ENCODE measurements at places on chromosomes 2 and 18.
A peak's percentile ranks its signal among the peaks of the same experiment; 100 is the strongest.

DNA sequence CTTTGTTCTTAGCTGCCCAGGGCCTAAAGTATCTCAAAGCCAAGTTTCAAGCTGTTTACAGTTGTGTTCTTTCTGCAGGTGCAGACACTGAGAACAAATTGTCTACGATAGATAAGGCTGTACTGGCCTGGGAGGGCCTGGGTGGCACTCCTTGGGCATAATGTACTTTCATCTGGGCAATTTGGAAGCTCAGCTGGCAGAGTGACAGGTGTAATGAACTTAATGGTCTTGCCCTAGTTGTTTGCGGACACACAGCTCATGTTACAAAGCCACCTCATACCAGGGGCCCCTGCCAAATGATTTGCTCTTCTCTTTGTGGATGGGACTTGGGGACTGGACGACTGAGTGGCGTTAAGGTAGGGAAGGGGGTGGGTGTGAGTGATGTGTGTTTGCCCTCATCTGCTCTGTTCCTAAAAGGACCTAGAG is 4.3 kb downstream of the LDLRAD4 start:
- peak; percentile 80 for DNase-seq

GRCh38 chr2:48952614-48953013 is 197.1 kb upstream of the LHCGR start:
- DNase-seq, result no peak

DNA sequence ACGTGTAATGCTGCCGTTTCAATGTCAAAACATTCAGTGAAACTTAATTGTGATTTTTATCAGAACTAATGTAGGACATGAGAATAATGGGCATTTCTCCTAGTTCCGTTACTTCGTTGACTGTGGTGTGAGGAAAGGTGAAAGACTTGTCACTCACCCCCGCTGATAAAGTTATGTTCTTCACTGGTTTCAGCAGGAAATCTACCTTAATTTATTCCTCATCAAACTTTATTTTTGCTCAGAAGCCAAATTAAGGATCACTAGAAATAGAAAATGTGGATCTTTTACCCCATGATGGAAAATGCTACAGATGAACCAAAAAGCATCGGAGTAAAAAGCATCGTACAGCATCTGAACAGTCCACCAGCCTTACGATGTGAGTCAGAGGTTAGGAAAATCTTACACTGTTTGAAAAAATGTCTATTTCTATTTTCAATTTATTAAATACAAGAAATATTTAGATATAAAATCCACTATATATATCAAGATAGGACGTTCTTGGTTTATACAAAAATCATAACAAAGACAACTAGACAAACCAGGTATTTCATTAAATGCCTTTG is 1.0 kb upstream of the ROCK1 start:
- DNase-seq, result no peak

DNA sequence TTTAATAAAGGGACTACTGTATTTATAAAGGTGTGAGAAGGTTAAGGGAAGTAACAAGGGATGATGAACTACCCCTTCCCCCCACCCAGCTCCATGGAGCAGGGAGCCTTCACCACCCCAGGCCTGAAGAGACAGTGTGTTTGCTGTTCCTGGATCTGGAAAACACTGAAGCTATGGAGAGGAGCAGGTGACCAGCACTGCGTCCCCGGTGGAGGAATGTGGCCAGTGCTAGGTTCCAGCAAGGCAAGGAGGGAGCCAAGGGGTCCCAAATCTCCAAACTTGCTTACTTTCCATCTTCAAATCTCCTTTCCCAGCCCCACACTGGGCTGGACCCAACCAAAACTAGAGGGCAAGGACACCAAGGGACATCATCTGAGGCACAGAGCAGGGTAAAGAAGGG is 128.7 kb upstream of the CD302 start:
- no peak for DNase-seq

DNA sequence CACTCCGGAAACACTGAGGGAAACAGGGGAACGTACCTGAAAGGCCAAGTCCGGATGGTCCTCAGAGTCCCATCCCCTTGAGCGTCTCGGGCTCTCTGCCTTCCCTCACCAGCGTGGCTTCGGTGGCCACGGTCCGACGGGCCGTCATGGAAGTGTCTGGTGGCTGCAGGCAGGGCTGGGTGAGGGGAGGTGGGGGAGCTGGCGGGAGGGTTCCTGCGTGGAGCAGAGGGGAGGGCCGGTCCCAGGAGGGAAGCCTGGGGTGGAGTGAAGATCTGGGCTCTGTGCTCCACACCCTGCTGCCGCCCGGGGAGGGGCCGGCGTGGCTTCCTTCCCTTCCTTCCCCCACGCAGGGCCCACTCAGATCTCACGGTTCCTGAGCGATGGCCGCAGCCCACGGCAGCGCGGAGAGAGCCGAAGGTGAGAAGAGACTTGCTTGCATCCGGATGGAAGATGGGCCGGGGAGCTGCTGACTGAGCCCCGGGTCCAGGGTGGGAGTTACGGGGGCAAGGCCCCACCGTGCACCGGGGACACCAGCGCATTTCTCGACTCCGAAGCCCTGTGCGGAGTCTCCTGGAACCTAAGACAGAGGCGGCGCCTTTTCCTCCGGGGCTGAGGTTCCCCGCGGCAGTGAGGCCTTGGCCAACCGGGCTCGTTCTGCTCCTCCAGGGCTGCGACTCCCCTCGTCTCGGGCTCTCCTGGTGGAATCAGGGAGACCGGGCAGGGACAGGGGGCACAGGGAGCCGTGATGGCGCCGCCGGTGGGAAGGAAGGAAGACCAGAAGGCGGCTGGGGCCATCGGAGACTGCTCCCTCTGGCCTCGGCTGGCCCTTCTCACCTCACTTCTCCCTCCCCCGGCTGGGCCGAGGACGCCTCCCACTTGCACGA is 49.1 kb downstream of the KCNF1 start:
- DNase-seq, result no peak

- DNase-seq, result peak; percentile 55
Measured at GRCh38 chr2:46776687-46777327, 138.8 kb downstream of the MCFD2 start.

- DNase-seq, result peak; percentile 17
Measured at GRCh38 chr2:221494556-221494955, 77.5 kb downstream of the EPHA4 start.

GRCh38 chr2:27920148-27920885 is 29.8 kb downstream of the BABAM2 start:
- no peak for DNase-seq

- DNase-seq, result peak; percentile 61
Measured at GRCh38 chr2:38533180-38533579, 69.5 kb downstream of the HNRNPLL start.

GRCh38 chr2:241759067-241759807 is 17.4 kb upstream of the GAL3ST2 start:
- DNase-seq, result no peak

- no peak for DNase-seq
Measured at GRCh38 chr2:160570376-160570775, 76.8 kb upstream of the RBMS1 start.
